ENCODE measurements at places on chromosomes 12 and 14. TPM values are rescaled to one million over a fixed set of nuclear protein-coding genes. Genes with fewer than 3 reads are reported as not detected.

Gene PIK3C2G
- not detected for total RNA-seq

Gene GLIPR1L1
- total RNA-seq = not detected

Gene FOXG1
- total RNA-seq = 1.8 TPM

GRCh38 chr12:88451205-88451604 is 129.1 kb downstream of the KITLG start:
- DNase-seq = no peak

DNA sequence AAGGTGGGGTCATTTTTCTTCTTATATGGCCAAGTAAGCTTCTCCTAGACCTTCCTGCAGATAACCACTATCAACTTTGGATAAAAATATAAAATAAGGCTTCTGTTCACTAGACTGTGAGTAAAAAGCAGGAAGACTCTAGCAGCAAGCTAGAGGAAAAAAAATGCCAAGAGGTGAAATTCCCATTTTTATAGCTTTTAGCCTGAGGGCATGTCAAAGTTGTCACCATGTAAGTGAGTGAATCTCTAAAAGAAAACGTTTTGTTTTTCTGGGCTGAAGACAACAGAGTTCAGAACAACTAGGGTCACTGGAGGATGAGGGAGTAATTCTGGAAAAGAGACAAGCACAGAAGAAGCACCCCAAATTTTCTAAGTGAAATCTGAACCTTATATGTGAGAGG is 143.9 kb upstream of the DIO3 start:
- DNase-seq = no peak

DNA sequence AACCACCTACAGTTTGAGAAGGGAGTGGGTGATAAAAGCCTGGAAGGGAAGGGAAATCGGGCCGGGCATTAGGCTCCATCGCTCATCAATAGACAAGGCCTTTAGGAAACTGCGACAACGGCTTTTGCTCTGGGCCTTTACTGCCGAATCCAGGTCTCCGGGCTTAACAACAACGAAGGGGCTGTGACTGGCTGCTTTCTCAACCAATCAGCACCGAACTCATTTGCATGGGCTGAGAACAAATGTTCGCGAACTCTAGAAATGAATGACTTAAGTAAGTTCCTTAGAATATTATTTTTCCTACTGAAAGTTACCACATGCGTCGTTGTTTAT is 261 bp upstream of the RNU7-1 start:
- peak; percentile 90 for DNase-seq

Measured in Daoy (cell line).